Fibroblast of villous mesenchyme (primary cell): ENCODE measurements at places on chromosomes 3 and 15. TPM values are rescaled to one million over a fixed set of nuclear protein-coding genes. Genes with fewer than 3 reads are reported as not detected.

Gene P2RY13
- total RNA-seq: not detected in 2 replicates

Gene SNTN
- total RNA-seq: not detected in 2 replicates

Gene NAALADL2
- 13.4 and 16.4 TPM in 2 replicates for total RNA-seq

Gene XCR1
- total RNA-seq: not detected in 2 replicates

Gene ZFYVE19
- 17.3 and 21.6 TPM in 2 replicates for total RNA-seq

Gene MYH15
- under 0.01 TPM in 2 replicates for total RNA-seq

Gene ABI3BP
- 4.2 and 7.8 TPM in 2 replicates for total RNA-seq

Gene AADACL2
- not detected in 2 replicates for total RNA-seq

Gene KCNAB1
- 0.64 TPM in 1 of 2 replicates, not detected in the other for total RNA-seq

Gene OR5K2
- total RNA-seq: not detected in 2 replicates

Gene PAK6
- total RNA-seq: under 0.01 TPM in 2 replicates

Gene STRC
- not detected in 2 replicates for total RNA-seq

Gene PGBD4
- 1.9 and 2.6 TPM in 2 replicates for total RNA-seq

Gene RAD51
- 3.5 and 4.2 TPM in 2 replicates for total RNA-seq

Gene MASP1
- 198 and 209 TPM in 2 replicates for total RNA-seq

Gene MRAS
- total RNA-seq: 46.4 and 53.5 TPM in 2 replicates

Gene RBP2
- not detected in 2 replicates for total RNA-seq

Gene CCDC14
- total RNA-seq: 69.6 and 130 TPM in 2 replicates

Gene TMOD2
- total RNA-seq: 5.2 and 7.3 TPM in 2 replicates

Gene SLC28A2
- total RNA-seq: not detected in 2 replicates

Gene ZCWPW2
- 0.43 and 0.64 TPM in 2 replicates for total RNA-seq
